GM20000 (cell line): ENCODE measurements at places on chromosomes 11 and 22.
A peak's percentile ranks its signal among the peaks of the same experiment; 100 is the strongest.

DNA sequence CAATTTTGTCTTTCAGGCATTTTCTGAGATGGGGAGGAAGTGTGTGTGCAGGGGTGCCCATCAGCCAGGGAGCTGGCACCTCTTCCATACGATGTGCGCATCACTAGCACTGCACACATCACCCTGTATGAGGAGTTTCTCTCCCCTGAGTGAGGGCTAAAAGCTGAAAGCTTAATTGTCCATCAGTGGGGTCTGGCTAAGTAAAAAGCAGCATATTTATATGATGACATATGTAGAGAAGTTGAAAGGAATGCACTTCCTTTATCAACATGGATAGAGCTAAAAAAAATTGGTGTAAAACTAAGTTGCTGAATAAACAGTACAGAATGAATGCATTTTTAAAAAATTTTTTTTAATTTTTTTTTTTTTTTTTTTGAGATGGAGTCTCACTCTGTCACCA lies 4.0 kb downstream of the VSTM5 start:
- DNase-seq, result no peak

GRCh38 chr11:35211952-35212351 lies 73.0 kb downstream of the CD44 start:
- no peak for DNase-seq

- no peak for DNase-seq
Measured at GRCh38 chr11:86514453-86514852, 139.8 kb downstream of the CCDC81 start.

GRCh38 chr11:68226421-68226820 lies 13.3 kb upstream of the KMT5B start:
- no peak for DNase-seq

DNA sequence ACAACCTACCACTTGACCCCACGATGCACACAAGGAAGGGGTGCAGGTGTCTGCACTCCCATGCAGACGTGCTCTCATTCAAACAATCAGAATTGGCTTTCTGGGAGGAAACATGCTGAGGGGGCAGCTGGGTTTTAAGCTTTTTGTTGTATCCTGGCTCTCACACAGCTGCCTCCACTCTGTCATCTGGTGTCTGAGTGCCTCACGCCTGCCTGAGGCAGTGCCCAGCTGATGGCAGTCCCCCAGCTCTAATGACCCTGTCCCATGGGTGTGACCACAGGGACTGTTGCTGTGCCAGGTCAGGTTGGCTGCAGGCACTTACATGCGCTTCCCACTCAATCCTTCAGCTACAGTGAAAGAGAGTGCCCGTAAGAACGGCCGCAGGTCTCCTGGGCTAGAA lies 53.7 kb downstream of the ARFGAP3 start:
- no peak for DNase-seq

GRCh38 chr11:7442588-7443215 lies 42.6 kb upstream of the OLFML1 start:
- peak; percentile 74 for DNase-seq

- DNase-seq, result no peak
Measured at GRCh38 chr11:123247496-123247799, 52.4 kb upstream of the CLMP start.

- DNase-seq, result peak; percentile 74
Measured at GRCh38 chr11:70471254-70471653, 72.9 kb downstream of the CTTN start.

- no peak for DNase-seq
Measured at GRCh38 chr11:76397383-76397782, 16.3 kb downstream of the GVQW3 start.

DNA sequence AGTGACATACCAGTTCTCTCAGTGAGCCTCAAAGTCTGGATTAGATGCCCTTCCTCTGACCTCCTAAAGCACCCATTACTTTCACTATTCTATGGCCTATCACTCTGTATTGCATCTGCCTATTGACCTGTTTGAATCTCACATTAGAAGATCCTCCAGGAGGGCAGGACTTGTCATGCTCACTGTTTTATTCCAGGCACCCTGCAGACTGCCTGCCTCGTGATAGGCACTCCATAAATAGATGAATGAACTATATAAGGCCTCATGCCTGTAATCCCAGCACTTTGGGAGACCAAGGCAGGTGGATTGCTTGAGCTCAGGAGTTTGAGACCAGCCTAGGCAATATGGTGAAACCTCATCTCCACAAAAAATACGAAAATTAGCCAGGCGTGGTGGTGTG lies 160.1 kb upstream of the CADM1 start:
- DNase-seq, result no peak

GRCh38 chr22:50601669-50602337 lies 1.2 kb downstream of the MAPK8IP2 start:
- DNase-seq, result peak; percentile 50

GRCh38 chr11:102111011-102111786 lies 952 bp downstream of the YAP1 start:
- peak; percentile 58 for DNase-seq

- DNase-seq, result no peak
Measured at GRCh38 chr22:11598492-11599440, 3929.2 kb upstream of the OR11H1 start.

DNA sequence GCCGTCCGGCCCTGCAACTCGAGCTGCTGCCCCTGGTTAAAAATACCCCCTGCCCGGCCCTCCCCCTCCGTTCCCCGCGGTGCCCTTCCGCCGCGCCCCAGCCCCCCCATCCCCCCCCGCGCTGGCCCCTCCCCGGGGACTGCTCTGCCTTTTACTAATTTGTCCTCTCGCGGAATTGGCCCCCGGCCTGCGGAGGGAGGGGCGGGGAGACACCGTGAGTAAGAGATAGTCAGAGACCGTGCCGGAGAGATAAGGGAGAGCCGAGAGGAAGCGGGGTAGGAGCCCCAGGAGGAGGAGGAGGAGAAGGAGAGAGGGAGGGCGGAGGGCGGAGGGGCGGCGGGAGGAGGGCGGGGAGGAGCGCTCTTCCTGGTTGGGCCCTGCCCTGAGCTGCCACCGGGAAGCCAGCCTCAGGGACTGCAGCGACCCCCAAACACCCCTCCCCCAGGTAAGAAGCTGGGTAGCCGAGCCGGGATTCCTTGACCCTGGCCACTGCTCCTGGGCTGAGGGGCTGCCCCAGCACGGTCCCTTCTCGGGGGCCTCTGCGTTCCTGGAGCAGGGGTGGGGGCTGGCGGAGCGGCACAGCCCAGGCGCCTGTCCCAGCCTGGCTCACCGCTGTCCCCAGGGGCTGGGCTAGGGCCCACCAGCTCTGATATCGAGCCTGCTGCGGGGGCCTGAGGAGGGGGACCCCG lies at the start of gene CAPN1:
Gene CAPN1 (plus strand): TSS at position 360 of the 689 bp plus-strand sequence. CDS start 774 bp downstream, outside the sequence.
- DNase-seq, result peak; percentile 89

DNA sequence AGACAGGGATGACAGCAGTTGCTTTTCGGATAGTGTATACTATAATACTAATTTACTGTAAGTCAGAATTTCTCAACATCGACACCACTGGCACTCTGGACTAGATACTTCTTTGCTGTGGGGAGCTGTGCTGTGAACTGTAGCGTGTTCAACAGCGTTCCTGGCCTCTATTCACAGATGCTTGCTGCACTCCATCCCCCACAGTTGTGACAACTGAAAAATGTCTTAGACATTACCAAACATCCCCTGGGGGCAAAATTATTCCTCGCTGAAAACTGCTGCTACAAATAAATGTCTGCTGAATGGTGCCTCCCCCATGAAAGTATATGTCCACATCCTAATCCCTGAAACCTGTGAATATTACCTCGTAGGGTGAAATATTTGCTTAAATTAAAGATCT lies 7.5 kb upstream of the SLC15A3 start:
- DNase-seq, result no peak

DNA sequence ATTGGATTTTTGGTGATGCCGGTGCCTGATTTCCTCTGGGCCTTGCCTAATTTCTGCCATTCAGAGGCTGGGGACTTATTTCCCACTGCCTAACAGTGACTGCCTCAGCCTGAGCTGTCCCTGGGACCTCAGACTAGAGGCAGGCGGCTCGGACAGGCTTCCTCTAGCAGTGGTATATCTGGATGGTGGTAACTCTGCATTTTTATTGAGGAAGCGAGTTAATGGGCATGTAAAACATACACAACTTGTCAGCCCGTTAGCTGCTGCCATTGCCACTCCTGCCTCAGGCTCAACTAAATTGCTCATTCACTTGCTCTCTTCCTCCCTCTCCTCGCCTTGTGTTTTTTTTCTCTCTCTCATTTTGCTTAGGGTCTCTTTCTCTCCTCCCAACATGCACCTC lies 561.6 kb downstream of the BUD13 start:
- no peak for DNase-seq

GRCh38 chr11:124934862-124935547 lies 842 bp downstream of the HEPACAM start:
- DNase-seq, result no peak
